Liver (tissue), 10 donors: ENCODE measurements at places on chromosomes 2 and 18. TPM values are rescaled to one million over a fixed set of nuclear protein-coding genes. Genes with fewer than 3 reads are reported as not detected.

CNDP1 gene
- total RNA-seq, result 8.2 TPM

RPRD1A gene
- total RNA-seq, result 20.5 TPM

ATOH8 gene
- total RNA-seq, result 37.7 TPM

- H3K4me3 ChIP-seq, result no peak overlapping the region
- H3K27me3 ChIP-seq, result no peaks in the 10 kb centered on the region
- no peak overlapping the region for H3K27ac ChIP-seq
- peaks cover 23% of the 10 kb centered on the region for H3K4me1 ChIP-seq
- no peak for DNase-seq
These were observed 71.2 kb upstream of the RBM44 start for GRCh38 chr2:237727363-237727762.

- H3K36me3 ChIP-seq, result no peaks in the 10 kb centered on the region
- H3K27me3 ChIP-seq, result peaks cover 5% of the 10 kb centered on the region
- no peak overlapping the region for H3K4me3 ChIP-seq
These were observed 39.4 kb downstream of the MYT1L start for GRCh38 chr2:2291500-2292260.

GRCh38 chr2:237068005-237068576, 17.6 kb upstream of the COPS8 start:
- H3K27ac ChIP-seq, result no peak overlapping the region
- no peaks in the 10 kb centered on the region for H3K36me3 ChIP-seq
- H3K4me1 ChIP-seq, result no peaks in the 10 kb centered on the region
- H3K4me3 ChIP-seq, result no peak overlapping the region
- DNase-seq, result no peak
- H3K27me3 ChIP-seq, result no peaks in the 10 kb centered on the region
